HCT116 (cell line): ENCODE measurements at places on chromosomes 1 and 21.

GRCh38 chr1:3579626-3580025 lies 31.7 kb downstream of the MEGF6 start:
- DNase-seq = no peak

DNA sequence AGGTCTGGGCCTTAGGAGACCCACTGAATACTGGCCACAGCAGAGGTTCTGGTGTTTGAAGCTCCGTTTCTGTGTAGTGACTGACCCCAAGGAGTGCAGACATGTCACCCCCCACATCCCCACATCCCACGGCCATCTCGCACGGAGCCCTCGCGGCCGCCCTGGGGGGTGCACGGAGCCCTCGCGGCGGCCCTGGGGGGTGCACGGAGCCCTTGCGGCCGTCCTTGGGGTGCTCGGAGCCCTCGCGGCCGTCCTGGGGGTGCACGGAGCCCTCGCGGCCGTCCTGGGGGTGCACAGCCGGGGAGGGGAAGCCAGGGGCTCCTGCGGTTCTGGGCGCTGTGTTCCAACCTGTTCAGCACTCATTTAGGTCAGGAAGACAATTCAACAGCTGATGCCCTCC lies 68.4 kb downstream of the SCCPDH start:
- no peak for DNase-seq

GRCh38 chr1:228987286-228987685 lies 252.0 kb downstream of the RHOU start:
- no peak for DNase-seq

- no peak for DNase-seq
Measured at GRCh38 chr1:8033322-8033721, 7.2 kb upstream of the ERRFI1 start.

GRCh38 chr1:211613951-211614350 lies 35.0 kb upstream of the SLC30A1 start:
- DNase-seq = no peak
